ENCODE measurements at places on chromosomes 13 and 19.

DNA sequence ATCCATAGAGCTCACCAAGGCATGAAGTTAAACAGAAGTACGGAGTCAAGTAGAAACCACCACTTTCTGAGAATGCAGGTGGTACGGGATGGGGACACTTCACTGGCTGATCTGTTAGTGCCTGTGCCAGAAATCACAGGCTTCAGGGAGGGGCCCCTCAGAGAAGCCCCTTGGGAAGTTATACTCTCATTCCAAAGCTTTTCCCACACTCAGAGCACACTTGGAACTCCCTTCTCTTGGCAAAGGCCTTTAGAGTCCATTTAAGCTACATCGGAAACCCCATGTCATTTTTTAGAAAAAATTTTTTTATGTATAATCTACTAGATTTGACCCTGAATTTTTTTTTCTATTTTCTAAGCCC lies 80.7 kb upstream of the WASF3 start:
- no peak for DNase-seq

- no peak for DNase-seq
Observed at GRCh38 chr19:4633140-4633967, 6.0 kb upstream of the TNFAIP8L1 start.

DNA sequence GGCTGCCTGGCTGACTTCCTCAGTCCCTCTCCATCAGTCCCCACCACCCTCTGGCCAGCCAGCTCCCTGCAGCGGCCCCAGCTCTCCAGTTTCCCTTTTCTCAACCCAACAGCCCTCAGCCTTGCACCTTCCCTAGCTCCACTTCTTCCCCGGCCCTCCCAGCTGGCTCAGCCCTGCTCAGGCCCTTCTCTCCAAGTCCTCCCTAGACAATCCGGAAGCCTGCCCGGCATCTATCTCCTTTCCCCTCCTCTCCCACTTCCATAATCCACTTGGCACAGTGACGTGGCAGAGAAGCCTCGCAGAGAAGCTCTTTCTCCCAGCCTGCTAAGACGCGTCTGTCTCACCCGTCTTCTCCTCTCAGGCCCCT lies 1.1 kb downstream of the UBXN6 start:
- no peak for DNase-seq

GRCh38 chr13:58879114-58879513 lies 1247.6 kb downstream of the PCDH17 start:
- DNase-seq, result no peak

DNA sequence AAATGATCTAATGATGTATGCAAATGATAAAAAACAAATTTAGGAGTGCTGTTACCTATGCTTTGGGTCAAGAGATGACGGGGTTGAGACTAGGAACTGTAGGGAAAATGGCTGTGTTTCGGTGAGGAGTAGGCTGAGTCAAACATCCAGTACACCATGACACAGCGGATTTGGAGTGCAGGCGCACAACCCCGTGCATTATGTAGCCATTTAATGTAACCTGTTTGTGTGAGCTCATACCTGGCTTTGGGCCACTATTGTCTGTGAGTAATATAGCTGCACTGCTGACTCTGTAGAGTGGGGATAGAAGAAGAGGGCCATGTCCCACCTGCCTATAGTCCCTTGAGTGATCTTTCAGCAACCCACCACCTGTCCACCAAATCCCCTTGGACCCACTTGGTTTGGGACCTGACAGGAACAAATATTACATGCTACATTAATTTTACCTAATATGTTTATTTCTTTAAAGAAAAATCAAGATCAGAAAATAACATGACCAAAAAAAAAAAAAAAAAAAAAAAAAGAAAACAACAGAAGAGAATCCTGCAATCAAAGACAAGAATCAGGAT lies 95.5 kb upstream of the KLHL1 start:
- DNase-seq, result no peak

All from stimulated activated CD8-positive, alpha-beta memory T cell treated with anti-CD3 and anti-CD28 coated beads, Interleukin-4, amount 100 ng/mL, for 24 hours (primary cell).